ENCODE measurements at places on chromosomes 2 and 18.
A peak's percentile ranks its signal among the peaks of the same experiment; 100 is the strongest.

- no peak for DNase-seq
Measured at GRCh38 chr2:194385376-194385775, 1271.7 kb upstream of the SLC39A10 start.

GRCh38 chr2:184971546-184972068 is 373.3 kb downstream of the ZNF804A start:
- no peak for DNase-seq

GRCh38 chr2:142069251-142069888 is 61.4 kb downstream of the LRP1B start:
- DNase-seq, result no peak

DNA sequence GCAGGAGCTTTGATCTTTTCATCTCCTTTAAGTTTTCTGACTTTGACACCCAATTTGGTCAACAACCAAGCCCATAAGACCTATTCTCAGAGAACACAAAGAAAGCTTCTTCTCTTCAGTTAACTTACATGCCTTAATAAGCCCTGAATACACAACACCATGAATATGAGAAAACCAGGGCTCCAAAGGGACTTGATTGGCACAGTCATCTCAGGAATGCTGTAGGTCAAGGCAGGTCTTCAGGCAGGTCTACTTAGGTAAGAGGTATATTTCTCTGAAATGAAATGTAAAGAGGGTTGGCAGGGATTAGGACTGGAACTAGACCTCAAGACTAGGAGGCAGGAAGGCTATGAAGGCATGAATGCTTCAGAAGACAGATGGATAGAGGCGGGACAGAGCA is 24.4 kb upstream of the EIF2AK3 start:
- no peak for DNase-seq

GRCh38 chr2:218230882-218231281 is 13.9 kb downstream of the ARPC2 start:
- DNase-seq, result peak; percentile 35

DNA sequence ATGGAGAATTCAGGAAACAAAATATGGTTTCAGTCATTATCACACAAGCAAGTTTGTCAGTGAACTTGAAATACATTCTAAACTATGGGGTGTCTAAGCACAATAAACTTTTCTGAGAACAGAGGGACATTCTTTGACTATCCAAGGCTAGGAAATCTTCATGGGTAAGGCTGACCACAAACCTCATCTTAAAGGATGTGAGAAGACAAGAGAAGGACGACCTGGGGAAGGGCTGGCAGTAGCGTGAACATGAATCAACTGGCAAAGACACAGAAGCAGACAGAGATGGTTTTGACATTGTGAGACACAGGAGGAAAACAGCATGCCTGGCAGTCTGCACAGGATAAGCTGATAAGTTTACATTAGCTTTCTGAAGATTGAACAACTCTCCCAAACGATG is 752.4 kb upstream of the SLC8A1 start:
- DNase-seq, result no peak

DNA sequence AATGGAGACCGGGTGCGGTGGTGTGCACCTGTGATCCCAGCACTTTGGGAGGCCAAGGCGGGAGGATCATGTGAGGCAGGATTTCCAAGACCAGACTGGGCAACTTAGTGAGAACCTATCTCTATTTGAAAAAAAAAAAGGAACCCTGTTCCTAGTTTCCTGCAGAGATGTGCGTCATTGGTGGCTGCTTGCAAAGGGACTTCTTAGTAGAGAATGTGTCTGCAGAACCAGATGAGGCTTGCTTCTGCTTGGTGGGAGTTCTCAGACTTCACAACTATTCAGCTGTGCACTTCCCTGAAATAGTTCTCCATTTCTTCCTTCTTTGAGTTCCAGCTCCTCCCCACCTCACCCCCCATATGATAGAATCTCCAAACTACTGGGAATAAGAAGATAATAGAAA is 22.3 kb downstream of the ZCCHC2 start:
- no peak for DNase-seq

- DNase-seq, result no peak
Measured at GRCh38 chr2:173386021-173386737, 31.5 kb downstream of the CDCA7 start.

DNA sequence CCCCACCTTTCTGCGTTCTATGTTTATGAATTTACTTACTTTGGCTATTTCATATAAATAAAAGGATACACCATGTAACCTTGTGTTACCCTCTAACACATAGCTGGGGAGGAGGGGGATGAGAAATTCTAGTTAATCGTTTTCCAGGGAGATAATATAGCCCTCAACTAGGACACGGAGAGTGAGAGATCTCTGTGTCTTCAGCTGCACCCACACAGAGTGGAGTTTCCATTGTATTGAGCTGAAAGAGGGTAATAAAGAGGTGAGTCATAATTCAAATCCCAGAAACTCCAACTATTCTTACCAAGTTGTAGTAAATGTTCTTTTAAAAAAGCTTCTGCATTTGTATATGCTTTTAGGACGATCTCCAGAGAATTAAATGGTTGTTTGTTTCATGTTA is 110.1 kb upstream of the SULT1C3 start:
- no peak for DNase-seq

- DNase-seq, result no peak
Measured at GRCh38 chr2:113278073-113278741, 514 bp downstream of the PAX8 start.

DNA sequence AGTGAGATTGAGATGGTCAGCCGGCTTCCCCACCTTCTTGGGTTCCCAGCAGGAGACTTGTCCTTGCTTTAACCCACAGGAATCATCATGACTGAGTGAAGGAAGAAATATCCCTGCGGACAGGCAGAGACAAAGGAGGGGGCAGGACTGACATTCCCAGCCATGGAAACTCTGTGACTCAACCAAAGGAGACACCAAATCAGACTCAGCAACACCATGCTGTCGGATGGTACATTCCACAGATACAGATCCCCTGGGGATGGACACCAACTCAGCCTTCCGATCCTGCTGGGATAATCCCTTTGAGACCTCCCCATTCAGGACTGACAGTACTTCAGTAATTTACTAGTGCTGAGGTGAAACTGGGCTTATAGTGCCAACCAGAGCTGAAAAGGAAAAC is 518.3 kb downstream of the XIRP2 start:
- DNase-seq, result no peak

GRCh38 chr2:46615555-46615954 is 136.2 kb downstream of the TMEM247 start:
- no peak for DNase-seq

- DNase-seq, result no peak
Measured at GRCh38 chr2:174007010-174007409, 41.8 kb upstream of the SP3 start.

GRCh38 chr2:96663829-96664228 is 21.3 kb downstream of the FER1L5 start:
- DNase-seq, result no peak
